Mucosa of descending colon (tissue), 3 donors: ENCODE measurements at places on chromosomes 6 and 20. TPM values are rescaled to one million over a fixed set of nuclear protein-coding genes. Genes with fewer than 3 reads are reported as not detected.

DNA sequence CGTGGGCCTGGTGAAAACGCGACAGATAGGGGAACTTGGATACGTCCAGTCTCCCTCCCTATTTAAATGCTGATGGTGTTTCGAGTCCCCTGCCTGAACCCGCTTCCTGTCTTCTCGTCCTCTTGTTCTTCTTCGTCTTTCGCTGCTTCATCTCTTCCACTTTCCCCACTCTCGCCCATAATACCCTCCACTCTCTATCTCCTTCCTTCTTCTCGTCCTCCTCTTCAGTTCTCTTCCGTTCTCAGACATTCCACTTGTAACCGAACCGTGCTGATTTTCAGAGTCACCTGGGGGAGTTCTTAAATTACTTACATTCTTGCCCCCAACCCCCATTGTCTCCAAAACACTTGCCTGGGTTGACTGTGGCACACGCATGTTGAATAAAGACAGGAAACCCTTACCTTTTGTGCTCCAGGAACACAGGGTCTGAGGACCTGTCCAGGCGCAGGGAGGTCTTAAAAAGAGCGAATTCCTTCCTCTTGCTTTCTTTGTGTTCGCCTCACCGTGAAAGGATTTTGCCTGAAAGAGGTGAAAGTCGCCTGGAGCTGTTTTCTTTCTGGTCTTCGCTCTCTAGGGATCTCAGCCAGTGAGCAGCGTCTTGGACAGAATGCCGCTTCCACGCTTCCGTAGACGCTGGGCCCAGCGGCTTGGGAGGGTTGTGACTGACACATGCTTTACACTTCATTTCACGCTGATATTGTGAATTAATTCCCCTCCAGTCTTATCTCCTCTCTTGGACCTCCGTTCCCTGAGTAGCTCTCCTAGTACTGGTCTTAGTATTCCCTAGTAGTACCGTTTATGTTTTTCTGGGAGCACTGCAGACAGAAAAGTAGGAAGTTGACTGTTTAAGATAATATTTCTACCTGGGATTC lies 184.0 kb downstream of the GPX5 start:
- DNase-seq, result no peak

DNA sequence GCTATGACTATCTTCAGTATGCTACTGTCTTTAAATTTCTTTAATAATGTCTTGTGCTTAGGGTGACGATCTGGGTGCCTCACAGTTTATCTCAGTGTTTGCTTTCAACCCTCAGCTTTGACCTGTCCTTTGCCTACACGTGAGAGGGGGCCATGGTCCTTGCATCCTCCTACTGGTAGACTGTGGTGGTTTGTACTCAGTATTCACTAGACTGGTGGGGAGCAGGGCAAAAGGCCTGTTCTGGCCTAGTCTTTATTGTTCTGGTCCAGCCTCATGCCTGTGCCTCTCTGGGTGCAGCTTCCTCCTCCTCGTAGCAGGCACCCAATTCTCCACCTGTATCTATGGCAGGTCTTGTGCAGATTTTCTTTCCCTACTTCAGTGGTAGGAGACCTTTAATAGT lies 354.9 kb downstream of the CD109 start:
- no peak for DNase-seq

DNA sequence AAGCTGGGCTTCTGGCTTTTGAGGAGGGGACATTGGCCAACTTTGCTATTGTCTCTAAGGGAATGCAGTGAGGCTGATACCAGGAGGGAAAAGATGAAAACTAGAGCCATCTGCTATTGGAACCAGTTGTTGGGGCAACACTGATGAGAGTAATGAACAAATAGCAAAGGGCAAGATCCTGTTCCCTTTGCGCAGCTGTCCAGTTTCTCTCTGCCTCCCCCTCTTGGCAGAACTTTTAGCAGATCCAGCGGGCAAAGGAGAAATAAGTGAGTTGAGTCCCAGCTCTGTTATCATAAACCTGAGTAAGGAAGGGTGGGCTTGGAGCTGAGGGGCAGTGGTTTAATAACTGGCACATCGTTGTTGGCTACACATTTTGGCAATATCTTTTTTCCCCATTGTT lies 126.8 kb downstream of the AKAP7 start:
- DNase-seq, result no peak

The RRAGD gene
- 3.2 TPM for total RNA-seq

- DNase-seq, result no peak
Observed at GRCh38 chr6:141531040-141531439, 601.7 kb upstream of the GJE1 start.

The LTA gene
- total RNA-seq, result not detected

DNA sequence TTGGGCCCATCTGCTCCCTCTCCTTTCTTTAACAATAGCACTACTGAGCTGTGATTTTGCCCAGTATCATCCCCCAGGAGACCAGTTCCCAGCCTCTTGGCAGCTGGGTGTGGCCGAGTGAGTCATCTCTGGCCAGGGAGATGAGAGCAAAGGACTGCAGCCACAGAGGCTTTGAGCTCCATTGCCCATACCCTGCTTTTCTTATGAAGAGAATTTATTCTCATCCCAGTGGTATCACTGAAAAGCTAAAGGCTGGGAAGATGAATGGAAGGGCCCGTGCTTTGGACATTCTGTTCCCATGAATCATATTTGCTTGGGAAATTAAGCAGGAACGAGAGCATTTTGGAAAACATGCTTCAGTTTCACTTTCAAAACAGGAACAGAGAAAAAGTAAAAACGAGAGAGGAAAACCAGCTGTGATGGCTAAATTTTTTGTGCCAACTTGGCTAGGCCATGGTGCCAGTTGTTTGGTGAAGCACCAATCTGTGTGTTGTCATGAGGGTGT lies 14.9 kb downstream of the CST3 start:
- peak; percentile 62 for DNase-seq

The ENPP5 gene
- 4.1 TPM for total RNA-seq

The DEFB118 gene
- not detected for total RNA-seq

DNA sequence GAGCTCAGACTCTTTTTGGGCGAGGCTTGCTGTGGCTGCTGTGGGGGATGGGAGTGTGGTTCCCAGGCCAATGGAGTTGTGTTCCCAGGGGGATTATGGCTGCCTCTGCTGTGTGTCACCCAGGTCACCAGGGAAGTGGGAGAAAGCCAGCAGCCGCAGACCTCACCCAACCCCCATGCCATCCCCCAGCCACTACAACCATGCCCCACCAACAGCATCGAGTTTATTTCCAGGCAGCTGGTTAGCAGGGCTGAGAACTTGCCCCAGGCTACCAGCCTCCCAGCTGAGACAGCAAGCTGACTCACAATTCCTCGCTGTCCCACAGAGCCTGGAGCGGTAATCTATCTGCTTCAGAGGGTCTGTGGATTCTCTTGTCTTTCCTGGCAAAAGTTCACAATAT lies 331.7 kb downstream of the FRK start:
- no peak for DNase-seq

DNA sequence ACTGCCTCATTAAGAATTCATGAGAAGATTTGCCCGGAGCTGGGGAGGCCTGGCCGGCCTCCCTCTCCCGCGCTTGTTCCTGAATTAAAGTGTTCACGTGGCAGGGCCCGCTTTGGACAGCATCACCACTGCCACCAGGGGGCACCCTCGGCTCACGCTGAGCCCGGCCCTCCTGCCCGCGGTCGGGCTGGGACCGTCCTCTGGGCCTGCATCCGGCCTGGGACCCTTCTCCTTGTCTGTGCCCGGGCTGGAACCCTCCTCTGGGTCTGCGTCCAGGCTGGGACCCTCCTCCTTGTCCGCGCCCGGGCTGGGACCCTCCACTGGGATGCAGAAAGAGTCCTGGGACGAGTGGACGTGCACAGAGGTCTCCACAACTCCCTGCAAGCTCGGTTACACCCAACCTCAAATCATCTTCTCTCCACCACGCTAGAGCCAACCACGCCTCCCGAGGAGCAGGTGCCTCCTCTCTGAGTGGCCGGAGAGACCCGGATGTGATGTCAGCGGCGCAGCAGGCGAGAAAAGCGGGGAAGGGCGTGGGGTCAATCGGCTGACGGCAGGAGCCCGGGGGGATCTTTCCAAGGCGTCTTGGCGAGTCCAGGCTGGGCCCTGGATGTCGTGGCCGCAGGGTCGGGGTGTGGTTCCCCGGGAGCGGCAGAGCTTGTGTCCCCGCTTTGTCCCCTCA lies 50.9 kb upstream of the DACT2 start:
- peak; percentile 77 for DNase-seq

DNA sequence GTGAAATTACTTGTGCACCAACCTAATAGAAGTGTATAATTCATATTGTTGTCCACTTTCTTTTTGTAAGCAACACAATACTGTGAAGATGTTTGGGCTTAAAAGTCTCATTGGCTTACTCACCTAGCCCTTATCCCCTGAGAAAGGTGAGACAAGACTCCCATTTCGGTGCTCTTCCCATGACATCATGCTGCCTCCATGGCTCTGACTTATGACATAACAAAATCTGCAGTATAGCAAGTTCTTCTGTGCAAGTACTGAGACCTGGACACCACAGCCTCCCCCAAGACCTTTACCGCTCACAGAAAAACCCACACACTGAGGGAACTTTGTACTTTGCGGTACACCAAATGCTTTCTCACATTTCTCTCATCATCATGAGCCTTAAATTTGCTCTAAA lies 50.5 kb downstream of the HAO1 start:
- no peak for DNase-seq

The GSTA3 gene
- not detected for total RNA-seq

DNA sequence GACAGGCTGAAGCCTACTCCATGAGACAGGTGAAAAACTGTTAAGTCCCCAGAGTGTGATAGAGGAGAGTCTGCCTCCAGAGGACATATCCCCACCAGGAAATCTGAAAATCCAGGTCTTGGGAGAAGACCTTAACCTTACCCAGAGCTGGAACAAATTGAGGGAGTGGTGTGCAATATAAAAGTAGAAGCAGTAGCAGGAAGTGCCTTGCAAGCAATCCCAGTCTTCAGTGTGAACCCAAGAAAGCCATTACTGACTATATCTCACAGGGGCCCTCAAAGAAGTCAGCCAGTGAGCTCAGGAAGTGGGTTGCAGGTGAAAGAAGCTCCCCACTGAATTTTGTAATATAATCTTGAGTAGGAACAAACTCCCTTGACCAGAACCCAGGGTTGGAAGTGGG lies 41.9 kb upstream of the PKIB start:
- DNase-seq, result no peak

The ANKRD60 gene
- total RNA-seq, result not detected

The KIAA0408 gene
- 2.4 TPM for total RNA-seq

DNA sequence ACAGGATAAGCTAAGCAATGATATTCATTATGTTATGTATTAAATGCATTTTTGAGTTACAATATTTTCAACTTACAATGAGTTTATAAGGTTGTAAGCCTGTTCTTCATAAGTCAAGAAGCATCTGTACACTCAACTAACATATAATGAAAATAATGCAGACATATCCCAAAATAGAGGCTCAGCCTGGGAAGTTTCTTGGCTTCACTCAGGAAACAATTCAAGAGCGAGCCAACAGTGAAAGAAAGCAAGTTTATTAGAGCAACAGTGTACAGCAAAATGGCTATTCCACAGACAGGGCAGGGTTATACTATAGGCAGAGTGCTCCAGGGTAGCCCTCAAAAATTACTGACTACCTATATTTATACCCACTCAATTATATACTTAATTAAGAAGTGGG lies 1581.8 kb downstream of the HACE1 start:
- no peak for DNase-seq

- DNase-seq, result no peak
Observed at GRCh38 chr6:137782166-137783039, 84.7 kb upstream of the TNFAIP3 start.

The LY6G6D gene
- 6.1 TPM for total RNA-seq

The TSPO2 gene
- total RNA-seq, result not detected

- DNase-seq, result no peak
Observed at GRCh38 chr20:41181567-41181966, 44.2 kb downstream of the PLCG1 start.

- DNase-seq, result peak; percentile 45
Observed at GRCh38 chr20:23162887-23163286, 76.8 kb upstream of the CD93 start.

The GABRR1 gene
- not detected for total RNA-seq

DNA sequence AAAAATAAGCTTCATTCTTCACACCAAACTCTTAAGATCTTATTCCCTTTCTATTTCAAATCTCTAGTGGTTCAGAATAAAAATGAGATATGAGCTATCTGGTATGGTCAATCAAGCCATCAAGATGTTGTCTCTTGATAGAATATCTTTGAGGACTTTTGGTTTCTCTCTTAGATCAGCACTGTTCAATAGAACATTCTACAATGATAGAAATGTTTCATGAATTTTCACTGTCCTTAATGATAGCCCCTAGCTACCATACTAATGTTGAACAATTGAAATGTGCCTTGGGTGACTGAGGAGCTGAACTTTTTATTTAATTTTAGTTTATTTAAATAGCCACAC lies 24.1 kb upstream of the HINT3 start:
- no peak for DNase-seq

DNA sequence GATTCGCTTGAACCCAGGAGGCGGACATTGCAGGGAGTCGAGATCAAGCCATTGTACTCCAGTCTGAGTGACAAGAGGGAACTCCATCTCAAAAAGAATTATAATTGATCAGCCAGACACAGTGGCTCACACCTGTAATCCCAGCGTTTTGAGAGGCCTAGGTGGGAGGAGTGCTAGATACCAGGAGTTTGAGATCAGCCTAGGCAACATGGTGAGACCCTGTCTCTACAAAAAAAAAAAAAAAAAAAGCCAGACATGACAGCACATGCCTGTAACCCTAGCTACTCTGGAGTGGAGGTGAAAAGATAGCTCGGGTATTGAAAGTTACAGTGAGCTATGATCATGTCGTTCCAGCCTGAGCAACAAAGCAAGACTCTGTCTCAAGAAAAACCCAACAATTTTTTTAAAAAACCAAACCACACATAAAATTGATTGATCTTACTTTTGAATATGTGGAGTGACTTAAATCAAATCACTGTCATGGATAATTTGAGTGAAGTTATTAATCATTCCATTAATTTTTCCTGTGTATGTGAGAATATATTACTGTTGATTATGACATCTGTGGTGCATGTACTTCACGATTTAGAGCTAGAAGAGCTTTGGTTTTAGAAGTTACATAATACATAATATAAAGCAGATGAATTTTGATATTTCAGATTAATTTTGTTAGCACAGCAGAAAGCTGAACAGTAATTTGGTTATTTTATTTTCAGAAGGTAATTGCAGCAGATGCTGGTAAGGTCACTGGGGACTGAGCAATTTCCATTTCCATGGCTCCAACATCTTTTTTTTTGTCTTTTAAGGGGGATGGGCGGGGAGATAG lies 34.4 kb downstream of the NCOA7 start:
- DNase-seq, result no peak

- no peak for DNase-seq
Observed at GRCh38 chr6:106631346-106631745, 2.0 kb downstream of the QRSL1 start.

The VTA1 gene
- total RNA-seq, result 44.9 TPM

The SLC32A1 gene
- not detected for total RNA-seq
